ENCODE measurements at places on chromosomes 2 and 18.

- no peak for DNase-seq
These were observed 16.4 kb downstream of the ALPK2 start for GRCh38 chr18:58612315-58613055.

GRCh38 chr2:159612255-159612901 is 4.0 kb downstream of the BAZ2B start:
- DNase-seq = peak; percentile 22

DNA sequence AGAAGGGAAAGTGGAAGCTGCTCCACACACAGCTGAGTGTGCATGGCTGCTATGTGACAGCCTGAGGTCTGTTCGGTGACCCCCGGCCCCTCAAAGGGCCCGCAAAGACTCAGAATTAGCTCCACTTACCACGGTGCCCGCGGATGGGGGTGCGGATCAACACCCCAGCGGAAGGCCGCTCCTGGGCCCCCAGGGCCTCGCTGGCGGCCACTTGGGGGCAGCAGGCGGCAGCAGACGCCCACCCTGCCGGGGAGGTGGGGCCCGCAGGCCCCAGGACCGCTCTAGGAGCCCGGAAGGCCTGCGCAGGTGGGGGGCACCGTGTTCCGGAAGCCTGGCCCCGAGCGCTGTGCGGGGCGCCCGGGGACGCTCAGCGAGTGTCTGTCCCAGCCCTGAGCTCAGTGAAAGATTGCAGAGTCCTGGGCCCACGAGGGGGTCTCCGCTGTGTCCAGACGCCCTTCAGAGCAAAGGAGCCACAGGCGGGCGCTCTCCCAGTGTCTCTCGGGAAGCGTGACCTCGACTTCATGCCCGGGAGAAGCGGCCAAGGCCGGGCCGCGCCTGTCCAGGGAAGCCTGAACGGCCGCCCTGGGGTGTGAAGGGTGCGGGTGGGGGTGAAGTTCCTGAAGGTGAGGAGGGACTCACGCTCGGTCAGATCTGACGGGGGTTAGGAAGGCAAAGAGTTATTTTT is 118.7 kb downstream of the VAPA start:
- no peak for DNase-seq

- no peak for DNase-seq
These were observed 3.4 kb downstream of the MZT2B start for GRCh38 chr2:130185436-130185835.

- no peak for DNase-seq
These were observed 18.8 kb downstream of the MAPK4 start for GRCh38 chr18:50578651-50579050.

- DNase-seq = no peak
These were observed 28.3 kb downstream of the RAB31 start for GRCh38 chr18:9736286-9736835.

DNA sequence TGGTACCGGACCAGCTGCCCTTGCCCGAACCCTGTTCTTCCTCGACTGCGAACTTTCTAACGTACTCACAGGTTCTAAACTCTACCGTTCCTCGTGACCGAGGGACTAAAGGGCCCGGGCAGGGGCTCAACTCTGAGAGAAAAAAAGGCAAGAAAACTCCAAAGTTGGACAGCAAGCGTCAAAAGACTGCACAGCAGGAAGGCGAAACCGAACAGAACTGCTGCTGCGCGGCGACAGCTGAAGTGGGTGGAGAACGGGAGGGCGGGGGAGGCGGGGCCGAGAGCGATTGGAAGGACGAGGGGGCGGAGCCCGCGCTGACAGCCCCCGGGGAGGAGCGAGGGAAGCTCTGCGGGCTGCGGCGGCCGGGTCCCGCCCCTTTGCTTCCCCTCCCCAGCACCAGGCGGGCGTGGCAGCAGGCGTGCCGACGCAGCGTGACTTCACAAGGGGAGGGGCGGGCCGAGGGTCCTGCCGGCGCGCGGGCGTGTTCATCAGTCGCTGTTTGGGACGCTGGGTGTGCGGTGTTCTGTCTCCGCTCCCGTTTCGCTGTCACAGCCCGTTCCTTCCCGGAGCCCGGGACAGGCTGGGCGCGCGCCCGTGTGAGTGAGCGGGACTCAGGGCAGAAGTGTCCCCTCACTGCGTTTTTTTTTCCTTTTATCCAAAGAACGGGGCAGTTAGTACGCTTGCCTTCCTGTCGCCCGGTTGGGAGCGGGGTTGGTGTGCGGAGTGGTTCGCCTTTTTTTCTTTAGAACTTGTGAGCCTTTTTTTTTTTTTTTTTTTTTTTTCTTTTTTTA is at the start of gene NABP1:
TSS of gene NABP1 (plus strand) at position 491 of the 791 bp plus-strand sequence. CDS start 479 bp downstream, outside the sequence.
- DNase-seq = peak; percentile 99
